HTR-8/SVneo (cell line): ENCODE measurements at places on chromosomes 12 and 14.

DNA sequence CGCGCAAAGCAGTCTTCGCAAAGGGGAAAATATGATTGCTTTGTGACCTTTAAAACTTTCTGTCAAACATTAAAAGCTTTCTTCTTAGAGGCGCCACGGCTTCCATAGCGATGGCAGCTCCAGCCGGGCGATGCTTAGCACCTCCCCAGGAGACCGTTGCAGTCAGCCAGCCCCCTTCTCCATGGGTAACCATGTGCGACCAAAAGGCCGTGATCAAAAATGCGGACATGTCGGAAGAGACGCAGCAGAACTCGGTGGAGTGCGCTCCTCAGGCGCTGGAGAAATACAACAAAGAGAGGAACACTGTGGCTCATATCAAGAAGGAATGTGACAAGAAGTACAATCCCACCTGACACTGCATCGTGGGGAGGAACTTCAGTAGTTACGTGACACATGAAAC, 12.7 kb upstream of the STON2 start:
- DNase-seq, result no peak

DNA sequence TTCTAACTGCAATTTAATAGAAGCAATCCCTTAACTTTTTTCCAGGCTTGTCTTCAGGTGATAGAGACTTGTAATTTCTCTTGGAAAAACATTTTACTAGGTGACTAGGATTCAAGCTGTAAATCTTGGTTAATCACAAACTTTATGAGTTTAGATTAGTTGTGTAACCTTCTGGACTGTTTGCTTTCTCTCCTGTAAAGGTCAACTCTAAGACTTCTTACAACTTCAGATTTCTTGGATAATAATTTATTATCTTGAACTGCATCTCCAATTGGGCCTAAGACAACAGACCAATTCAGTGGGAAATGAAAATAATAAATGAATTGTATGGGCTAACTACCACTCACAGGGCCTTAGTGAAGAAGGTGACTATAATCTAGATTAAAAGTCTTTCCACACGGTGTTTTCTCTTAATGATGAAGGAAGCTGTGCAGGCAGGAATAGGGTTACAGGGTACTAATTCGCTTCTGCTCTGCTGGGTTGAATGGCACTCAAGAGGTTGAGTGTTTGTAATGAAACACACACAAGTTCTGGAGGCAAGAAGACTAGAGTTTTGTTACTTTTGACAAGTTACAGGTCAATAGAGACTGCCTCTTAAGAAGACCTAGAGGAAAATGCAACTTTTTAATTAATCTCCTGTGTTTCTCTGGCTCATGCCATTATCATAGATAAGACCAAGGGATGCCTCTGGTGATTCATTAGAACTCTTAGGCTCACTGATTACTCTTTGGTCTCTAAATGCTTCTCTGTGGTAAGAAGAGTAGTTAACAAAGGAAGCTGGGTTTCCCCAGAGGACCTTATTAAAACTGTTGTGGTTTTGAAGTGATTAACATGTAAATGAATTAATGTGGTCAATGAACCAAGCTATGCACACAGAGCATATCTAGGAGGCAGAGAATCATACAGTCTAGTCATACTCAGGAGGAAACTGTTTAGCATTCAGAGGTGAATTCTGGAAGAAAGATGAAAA, 30.0 kb upstream of the OR4E1 start:
- DNase-seq, result no peak

GRCh38 chr12:72282721-72283120, 10.6 kb downstream of the TRHDE start:
- no peak for DNase-seq

GRCh38 chr14:103713304-103714062, 1.8 kb downstream of the XRCC3 start:
- no peak for DNase-seq

DNA sequence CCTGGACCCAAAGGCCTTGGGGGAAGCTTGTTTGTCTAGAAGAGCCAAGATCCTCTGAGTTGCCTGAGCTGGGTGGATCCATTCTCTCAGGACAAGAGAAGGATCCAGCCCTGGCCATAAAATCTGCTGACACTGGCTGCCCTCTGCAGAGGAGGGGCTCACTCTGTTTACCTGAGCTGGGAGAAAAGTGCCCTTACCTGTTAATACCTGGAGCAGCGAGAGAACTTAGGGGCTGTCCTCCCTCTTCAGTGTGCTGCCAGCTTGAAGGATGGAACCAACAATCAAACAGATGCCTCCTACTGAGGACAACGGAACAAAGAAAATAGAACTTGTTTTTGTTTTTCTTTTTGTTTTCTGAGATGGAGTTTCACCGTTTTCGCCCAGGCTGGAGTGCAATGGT, 7.3 kb upstream of the KRT7 start:
- DNase-seq, result no peak

- DNase-seq, result peak; percentile 40
Observed at GRCh38 chr12:6608592-6609281, 1.6 kb upstream of the CHD4 start.

DNA sequence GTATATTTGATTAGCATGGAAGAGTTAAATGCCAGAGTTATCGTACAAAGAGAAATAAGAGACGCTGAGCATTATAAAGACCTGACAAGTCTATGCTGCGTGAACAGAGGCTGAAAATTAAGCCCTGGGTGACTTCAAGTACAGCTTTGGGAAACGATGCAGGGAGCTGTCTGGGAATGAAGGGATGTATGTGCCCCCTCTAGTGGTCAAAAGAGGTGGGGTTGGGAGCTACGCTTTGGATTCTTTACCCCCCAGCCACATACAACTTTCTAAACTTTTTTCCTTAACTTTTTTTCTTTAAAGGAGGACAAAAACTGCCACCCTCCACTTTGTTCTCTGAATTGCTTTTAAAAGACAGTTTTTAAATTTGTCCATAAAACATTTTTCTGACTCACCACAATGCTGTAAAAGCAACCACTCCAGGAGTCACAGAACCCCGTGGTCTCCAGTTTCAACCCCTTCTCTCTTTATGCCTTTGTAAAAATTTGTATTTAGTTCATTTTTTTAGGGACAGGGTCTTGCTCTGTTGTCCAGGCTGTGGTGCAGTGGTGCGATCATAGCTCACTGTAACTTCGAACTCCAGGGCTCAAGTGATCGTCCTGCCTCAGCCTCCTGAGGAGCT, 59.4 kb downstream of the ZNF664 start:
- peak; percentile 80 for DNase-seq

GRCh38 chr14:24984846-24985589, 64.9 kb downstream of the STXBP6 start:
- no peak for DNase-seq

- no peak for DNase-seq
Observed at GRCh38 chr12:122889761-122890520, 6.0 kb downstream of the VPS37B start.

DNA sequence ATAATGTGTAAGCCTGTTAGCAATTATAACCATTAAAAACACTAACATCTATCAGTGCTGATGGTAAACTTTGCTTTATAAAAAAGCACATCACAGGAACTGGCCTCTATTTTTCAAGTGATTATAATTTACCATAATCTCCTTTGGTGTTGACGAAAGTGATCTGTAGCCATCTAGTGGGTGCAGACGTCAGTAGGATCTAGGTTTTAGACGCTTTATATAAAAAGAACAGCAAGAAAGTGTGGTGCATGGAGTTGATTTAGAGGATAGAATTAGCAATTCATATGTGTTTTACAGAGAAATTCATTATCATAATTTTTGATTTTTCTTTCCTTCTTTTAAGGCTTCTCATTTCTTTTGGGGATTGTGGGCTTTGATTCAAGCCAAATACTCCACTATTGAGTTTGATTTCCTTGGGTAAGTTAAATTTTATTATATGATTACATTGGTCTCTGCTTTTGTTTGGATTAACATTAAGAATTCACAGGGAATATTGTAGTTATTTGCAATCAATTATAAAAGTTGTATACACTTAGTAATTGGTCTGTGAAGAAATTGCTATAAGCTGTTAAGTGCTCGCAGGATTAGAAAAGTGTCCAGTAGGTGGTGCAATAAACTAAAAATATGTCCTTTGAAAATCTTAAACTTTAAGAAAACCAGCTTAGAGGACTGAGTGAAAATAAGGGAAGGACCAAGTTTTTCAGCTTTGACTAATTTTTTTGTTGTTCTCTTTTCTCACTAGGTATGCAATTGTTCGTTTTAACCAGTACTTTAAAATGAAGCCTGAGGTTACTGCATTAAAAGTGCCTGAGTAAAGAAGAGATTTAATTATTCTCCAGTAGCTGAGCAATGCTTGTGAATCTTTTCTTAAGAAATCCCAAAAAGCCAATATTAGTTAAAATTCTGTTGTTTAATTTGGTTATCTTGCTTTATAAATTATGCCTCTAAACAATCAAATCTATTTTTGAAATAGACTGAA, 59.5 kb downstream of the ETNK1 start:
- DNase-seq, result peak; percentile 20

- peak; percentile 66 for DNase-seq
Observed at GRCh38 chr12:57242691-57243454, 8.1 kb downstream of the STAC3 start.

DNA sequence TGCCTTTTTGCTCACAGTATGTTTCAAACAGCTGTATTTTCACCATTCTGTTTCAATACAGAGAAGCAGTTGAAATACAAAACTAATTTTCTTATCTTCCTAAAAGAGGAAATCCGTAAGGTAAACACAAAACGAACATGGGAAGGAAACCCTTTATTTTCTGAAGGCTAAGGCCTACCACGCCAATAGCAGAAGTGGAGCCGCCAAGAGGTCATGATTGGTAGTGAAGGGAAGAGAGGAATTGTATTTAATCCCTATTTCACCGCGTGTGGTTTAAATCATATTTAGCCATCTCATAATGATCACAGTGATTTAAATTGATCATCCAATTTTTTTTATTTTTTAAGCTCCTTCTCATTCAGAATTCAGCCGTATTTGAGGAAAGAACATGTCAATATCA, 398.2 kb downstream of the PRKD1 start:
- no peak for DNase-seq

GRCh38 chr14:83260751-83261150, 1727.1 kb upstream of the SEL1L start:
- DNase-seq, result no peak

GRCh38 chr12:65696227-65696626, 128.1 kb upstream of the HMGA2 start:
- DNase-seq, result no peak

DNA sequence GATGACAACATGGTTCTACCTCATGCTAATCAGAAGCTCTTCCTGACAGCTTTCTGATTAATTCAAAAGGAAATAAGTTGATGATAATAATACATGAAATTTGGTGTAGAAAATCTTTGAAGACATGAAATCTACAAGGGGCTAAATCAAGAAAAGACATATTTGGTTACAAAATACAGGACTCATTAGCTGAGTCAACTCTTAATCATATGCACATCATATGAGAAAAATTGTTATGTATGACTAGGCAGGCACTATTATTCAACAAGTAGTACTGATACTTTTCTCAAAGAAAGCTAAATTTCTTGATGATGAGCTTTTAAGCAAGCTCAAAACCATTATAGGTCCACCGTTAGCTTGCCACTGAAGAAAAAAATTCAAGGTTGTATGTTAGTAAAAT, 7.1 kb downstream of the ABCC9 start:
- no peak for DNase-seq

- peak; percentile 82 for DNase-seq
Observed at GRCh38 chr12:101407436-101408345, at the start of gene ARL1. ARL1 (minus strand) TSS chr12:101407772; CDS start chr12:101407645, 127 bp downstream.

DNA sequence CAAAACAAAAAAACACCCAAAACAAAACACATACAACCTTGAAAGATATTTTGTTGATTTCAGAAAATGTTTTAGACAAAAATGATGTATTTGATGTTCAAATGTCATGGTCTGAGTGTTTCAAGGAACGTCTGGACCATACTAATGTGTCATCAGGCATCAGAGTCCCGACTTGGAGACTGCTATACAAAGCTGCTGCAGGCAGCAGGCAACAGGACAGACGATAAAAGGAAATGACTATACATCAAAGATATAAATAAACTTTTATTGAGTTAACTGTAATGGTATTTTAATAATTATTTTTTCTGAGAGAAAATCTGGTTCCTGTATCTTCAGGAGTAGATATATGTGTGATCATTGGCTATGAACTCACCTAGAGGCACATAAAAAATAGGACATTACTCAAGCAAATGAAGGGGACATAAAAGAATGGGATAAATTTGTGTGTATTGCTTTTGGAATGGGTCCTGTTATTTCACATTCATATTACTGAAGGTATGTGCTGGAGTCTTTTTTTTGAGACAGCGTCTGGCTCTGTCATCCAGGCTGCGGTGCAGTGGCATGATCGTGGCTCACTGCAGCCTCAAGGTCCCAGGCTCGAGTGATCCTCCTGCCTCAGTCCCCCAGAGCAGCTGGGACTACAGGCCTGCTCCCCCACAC, 87.3 kb upstream of the HECTD1 start:
- DNase-seq, result no peak

GRCh38 chr12:25372002-25372401, 121.3 kb upstream of the KRAS start:
- DNase-seq, result no peak
